Panc1 (cell line): ENCODE measurements at places on chromosomes 3 and 15. TPM values are rescaled to one million over a fixed set of nuclear protein-coding genes. Genes with fewer than 3 reads are reported as not detected.

Gene HIGD2B
- 0.21 TPM for total RNA-seq

DNA sequence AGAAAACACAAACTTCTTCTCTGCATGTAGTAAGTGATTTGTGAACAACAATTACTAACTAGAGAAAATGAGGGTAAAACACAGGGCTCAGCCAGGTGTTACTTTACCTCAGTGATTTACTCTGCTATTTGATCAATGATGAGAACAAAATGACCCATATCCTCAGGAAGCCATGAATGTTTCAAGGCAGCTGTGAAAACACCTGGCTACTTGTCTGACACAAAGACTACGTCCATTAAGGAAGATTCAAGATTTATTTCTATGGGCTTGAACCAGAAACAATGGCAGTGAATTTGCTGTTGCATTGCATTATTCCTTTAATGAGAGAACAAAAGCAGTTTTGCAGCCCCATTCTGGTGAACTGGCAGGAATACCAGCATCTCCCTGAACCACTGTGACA is 374.6 kb upstream of the ARL6 start:
- no peaks in the 10 kb centered on the region for H3K4me1 ChIP-seq
- no peaks in the 10 kb centered on the region for H3K27me3 ChIP-seq
- H3K27ac ChIP-seq: no peak overlapping the region
- no peaks in the 10 kb centered on the region for H3K36me3 ChIP-seq
- DNase-seq: no peak

DNA sequence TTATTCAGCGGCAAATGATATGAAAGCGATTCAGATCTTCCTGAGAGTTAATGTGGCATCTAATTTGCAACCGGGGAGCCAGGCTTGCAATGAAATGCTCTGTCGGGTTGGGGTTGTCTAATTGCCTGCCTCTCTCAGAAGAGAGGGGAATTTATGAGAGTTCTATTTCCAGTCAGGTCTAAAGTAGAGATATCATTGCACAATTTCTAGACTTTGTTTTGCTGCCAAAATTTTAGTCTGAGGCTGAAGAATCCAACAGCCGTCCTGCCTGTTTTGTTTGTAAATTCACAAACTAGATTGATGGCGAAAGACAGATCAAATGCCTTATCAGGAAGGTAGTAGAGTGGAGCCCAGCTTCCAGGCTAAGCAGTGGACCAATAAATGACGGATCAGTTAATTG is 610 bp downstream of the LIPC start:
- no peak overlapping the region for H3K27ac ChIP-seq
- H3K36me3 ChIP-seq: no peaks in the 10 kb centered on the region
- no peaks in the 10 kb centered on the region for H3K27me3 ChIP-seq
- no peak overlapping the region for H3K4me3 ChIP-seq

GRCh38 chr3:78940626-78941025 is 827.2 kb downstream of the ROBO1 start:
- no peaks in the 10 kb centered on the region for H3K4me1 ChIP-seq
- no peak overlapping the region for H3K4me3 ChIP-seq
- H3K36me3 ChIP-seq: no peaks in the 10 kb centered on the region
- DNase-seq: no peak
- no peak overlapping the region for H3K27ac ChIP-seq

DNA sequence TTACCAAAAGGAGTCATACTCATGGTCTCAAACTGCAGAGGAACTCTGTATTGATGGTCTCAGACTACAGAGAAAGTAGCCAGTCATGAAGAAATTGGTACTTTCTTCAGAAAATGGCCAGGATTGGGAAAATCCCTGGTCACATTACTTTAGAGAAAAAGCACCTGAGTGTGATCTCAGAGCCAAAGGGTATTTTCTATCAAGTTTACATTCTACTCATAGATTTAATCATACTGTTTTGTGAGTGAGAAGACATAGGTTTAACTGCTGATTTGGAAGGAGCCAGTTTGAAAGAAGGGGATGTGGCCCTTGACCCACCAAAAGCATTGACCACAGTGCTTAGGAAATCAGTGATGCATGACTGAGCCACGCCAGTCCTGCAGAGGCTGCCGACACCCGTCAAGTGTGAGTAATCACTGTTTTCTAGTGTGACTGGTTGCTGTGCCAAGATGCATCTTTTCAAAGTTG is 203.6 kb downstream of the AKAP13 start:
- H3K27ac ChIP-seq: no peak overlapping the region
- no peak for DNase-seq
- no peaks in the 10 kb centered on the region for H3K4me1 ChIP-seq
- no peaks in the 10 kb centered on the region for H3K27me3 ChIP-seq
- H3K36me3 ChIP-seq: peaks cover 9% of the 10 kb centered on the region

GRCh38 chr3:10935846-10936631 is 56.5 kb upstream of the SLC6A1 start:
- H3K27ac ChIP-seq: no peak overlapping the region
- H3K4me1 ChIP-seq: no peaks in the 10 kb centered on the region; the same call in 1 of the 2 replicates
- no peak overlapping the region for H3K4me3 ChIP-seq
- no peaks in the 10 kb centered on the region; the same call in 1 of the 2 replicates for H3K27me3 ChIP-seq
- no peaks in the 10 kb centered on the region for H3K36me3 ChIP-seq
- DNase-seq: no peak

DNA sequence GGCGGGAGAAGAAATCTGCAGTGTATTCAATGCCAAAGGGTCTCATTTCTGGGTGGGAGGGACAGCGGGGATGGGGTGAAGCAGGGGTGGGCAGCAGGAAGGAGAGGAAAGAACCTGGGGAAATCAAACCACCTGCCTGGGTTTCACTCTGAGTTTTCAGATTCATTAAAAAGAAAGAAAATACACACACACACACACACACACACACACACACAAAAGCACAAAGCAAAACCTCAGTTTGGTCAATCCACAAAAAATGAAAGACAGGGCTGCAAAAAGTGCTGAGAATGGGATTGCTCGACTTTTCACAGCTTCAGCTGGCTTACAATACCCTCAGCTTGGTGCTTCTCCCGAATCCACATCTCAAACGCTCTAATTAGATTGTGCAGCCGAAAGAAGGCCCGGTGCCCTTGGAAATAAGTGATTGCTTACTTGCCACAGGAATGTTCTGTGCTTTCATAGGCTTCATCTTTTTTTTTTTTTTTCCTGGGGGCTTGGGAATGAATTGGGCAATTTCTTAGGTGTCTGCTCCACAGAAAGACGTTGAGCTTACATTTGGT is 370.5 kb downstream of the RORA start:
- no peak overlapping the region for H3K4me3 ChIP-seq
- H3K27me3 ChIP-seq: 0 out of 2 replicates have a peak, but pooled peaks cover 2% of the 10 kb centered on the region

DNA sequence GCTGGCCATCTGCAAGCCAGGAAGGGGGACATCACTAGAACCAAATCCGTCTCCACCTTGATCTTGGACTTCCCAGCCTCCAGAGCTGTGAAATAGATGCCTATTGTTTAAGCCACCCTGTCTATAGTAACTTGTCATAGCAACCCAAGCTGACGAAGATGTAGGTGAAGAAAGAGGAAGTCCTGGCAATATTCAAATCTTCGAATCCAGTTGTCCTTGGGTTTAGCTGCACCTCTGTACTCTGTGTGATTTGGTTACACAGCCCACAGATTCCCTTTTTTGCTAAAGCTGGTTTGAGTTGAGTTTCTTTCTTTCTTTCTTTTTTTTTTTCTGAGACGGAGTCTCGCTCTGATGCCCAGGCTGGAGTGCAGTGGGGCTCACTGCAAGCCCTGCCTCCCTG is 68.0 kb upstream of the XCR1 start:
- H3K36me3 ChIP-seq: no peaks in the 10 kb centered on the region
- H3K27me3 ChIP-seq: no peaks in the 10 kb centered on the region
- no peaks in the 10 kb centered on the region for H3K4me1 ChIP-seq
- no peak for DNase-seq
- no peak overlapping the region for H3K27ac ChIP-seq

DNA sequence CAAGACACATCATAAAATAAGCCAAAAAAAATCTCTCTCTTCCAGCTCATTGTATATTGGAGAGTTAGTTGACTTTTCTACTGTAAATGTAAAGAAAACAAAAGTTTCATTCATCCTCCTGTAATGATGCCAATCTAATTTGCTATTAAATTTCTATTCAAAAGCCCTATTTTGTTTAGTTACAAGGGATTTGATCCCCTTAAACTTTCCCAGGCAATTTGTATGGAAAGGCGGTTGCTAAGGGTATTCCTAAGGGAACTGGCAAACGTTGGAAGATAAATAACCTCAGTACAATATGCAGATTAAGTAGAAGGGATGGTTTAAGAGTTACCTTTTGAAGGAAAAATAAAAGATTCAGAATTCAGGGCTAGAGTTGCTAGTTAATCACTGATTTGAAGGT is 352.7 kb downstream of the TIGIT start:
- no peaks in the 10 kb centered on the region for H3K4me1 ChIP-seq
- no peak overlapping the region for H3K4me3 ChIP-seq
- H3K27me3 ChIP-seq: no peaks in the 10 kb centered on the region
- no peak overlapping the region for H3K27ac ChIP-seq
- no peak for DNase-seq

- no peaks in the 10 kb centered on the region for H3K4me1 ChIP-seq
- no peaks in the 10 kb centered on the region for H3K36me3 ChIP-seq
- no peak for DNase-seq
Observed at GRCh38 chr3:72951259-72951722, 45.3 kb upstream of the PPP4R2 start.

DNA sequence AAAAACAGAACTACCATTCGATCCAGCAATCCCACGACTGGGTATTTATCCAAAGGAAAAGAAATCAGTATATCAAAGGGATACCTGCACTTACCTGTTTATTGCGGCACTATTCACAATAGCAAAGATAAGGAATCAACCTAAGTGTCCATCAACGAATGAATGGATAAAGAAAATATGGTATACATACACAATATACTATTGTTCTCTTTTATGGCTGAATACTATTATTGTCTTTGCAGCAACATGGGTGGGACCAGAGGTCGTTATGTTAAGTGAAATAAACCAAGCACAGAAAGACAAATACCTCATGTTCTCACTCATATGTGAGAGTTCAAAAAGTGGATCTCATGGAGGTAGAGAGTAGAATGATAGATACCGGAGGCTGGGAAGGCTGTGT is 118.3 kb upstream of the FAM3D start:
- H3K4me3 ChIP-seq: no peak overlapping the region
- no peak overlapping the region for H3K27ac ChIP-seq
- H3K27me3 ChIP-seq: no peaks in the 10 kb centered on the region

GRCh38 chr3:142940472-142940871 is 23.0 kb downstream of the PAQR9 start:
- no peaks in the 10 kb centered on the region for H3K27me3 ChIP-seq
- no peak overlapping the region for H3K27ac ChIP-seq
- DNase-seq: no peak
